Right lobe of liver (tissue), 6 donors: ENCODE measurements at places on chromosomes 5 and 9.

- DNase-seq: no peak
Observed at GRCh38 chr5:149063896-149064478, 1.1 kb upstream of the SH3TC2 start.

DNA sequence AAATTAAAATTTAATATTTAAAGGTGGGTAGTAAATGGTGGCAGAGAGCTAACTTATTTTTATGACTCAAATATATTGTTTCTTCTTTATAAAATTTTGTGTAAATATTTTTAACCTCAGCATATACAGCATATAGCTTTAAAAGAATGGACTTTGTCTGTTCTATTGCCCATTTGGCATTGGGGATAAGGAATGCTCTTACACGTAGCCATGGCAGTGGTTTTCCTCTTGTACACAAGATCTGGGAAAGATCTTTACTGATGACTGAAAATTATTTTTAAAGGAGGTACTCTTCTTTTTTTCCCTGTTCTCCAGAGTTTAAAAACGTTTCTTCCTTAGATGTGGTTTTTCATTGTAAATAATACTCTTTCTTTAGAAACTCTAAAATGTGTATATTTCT lies 75.0 kb downstream of the PBX3 start:
- no peak for DNase-seq

DNA sequence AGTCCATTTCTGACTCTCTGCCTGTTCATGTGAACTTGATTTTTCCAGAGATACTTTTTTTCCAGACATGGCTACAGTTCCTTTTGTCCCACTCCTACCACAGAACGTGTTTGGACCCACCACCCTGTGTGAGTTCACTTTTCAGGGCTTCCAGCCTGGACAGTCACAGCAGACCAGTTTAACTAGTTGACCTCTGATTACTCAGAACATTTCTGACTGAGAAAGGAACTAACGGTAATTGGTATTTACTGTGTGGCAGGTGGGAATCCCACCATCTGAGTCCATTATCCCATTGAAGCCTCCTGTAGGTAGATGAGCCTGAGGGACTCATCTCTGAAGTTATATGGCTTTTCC lies 210.1 kb downstream of the GOLPH3 start:
- DNase-seq: no peak

DNA sequence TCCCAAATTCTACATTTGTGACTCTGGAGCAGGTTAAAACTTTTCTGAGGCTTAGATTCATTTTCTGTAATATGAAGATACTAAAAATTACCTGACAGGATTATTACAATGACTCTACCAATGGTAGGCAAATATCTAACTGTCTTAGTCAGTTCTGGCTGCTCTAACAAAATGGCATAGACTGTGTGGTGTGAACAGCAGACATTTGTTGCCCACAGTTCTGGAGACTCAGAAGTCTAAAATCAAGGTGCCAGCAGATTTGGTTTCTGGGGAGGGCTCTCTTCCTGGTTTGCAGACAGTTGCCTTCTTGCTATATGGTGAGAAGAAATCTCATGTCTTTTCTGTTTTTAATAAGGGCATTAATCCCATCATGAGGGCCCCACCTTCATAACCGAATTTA lies 245.1 kb downstream of the MAST4 start:
- no peak for DNase-seq

DNA sequence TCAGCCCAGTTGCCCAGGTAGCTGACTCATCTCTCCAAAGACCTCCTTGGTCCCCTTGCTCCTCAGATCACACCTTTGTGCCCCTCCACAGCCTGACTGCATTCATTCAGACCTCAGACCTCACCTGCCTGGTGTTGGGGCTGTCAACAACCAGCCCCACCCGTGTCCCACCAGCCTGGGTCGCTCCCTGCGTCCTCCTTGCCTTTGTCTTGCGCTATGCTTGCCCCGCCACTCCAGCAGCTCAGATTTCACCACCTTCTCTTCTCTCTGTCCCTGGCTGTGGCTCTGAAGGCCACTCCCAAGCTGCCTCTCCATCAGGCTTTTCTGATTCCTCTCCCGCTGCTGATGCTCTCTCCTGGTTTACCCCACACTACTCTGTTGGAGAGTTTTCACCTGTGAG lies 103.5 kb downstream of the MVB12B start:
- no peak for DNase-seq

GRCh38 chr9:108333530-108333983 lies 522.2 kb downstream of the ACTL7B start:
- no peak for DNase-seq

GRCh38 chr5:101102506-101102905 lies 199.4 kb upstream of the ST8SIA4 start:
- DNase-seq: no peak

DNA sequence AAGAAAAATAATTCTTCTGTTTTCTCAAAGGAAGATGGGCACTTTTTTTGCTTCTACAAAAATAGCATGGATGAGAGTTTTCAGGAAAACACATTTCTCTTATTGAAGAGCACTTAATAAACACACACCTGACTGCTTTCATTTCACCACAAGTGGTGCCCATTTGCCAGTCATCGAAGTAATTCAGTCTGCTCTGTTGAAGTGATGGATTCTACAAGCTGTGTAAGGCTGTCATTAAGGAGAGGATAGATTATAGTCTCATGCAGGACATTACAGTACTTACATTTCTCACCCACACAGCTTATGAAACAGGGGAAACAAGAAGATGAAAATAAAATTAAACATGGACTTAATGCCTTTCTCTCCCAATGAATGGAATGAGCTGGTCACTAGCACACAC lies 165.2 kb downstream of the NR2F1-AS1 start:
- DNase-seq: no peak

DNA sequence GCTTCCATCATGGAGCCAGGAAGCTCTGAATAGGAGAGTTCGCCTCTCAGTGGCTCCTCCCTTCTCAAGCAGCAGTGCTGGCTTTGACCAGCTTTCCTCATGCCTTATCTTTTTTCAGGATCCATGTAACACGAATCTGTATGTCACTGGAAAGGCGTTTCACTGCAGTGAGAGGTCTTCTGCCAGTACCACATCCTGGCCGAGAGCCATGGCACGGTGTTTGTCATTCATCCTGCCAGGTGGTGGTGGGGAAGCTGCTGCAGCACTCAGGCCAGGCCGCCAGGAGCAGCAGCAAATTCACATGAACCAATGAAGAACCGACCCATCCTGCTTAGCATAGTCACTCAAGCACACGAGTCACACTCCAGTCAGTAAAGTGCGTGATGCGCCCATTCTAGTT lies 179.0 kb downstream of the FANCC start:
- DNase-seq: peak; percentile 85

- no peak for DNase-seq
Observed at GRCh38 chr9:79969393-79970145, 397.8 kb downstream of the TLE4 start.

- peak; percentile 94 for DNase-seq
Observed at GRCh38 chr5:1799602-1800471, at the start of gene MRPL36. Gene MRPL36, minus strand, starts transcription at chr5:1799837. Its CDS starts 902 bp downstream, at chr5:1798935.

- no peak for DNase-seq
Observed at GRCh38 chr9:89361816-89362646, 43.7 kb downstream of the SECISBP2 start.

- DNase-seq: no peak
Observed at GRCh38 chr5:137695651-137696428, 40.0 kb downstream of the KLHL3 start.

- no peak for DNase-seq
Observed at GRCh38 chr9:7613931-7614330, 185.6 kb downstream of the DMAC1 start.

GRCh38 chr9:71479621-71480020 lies 288.7 kb downstream of the CEMIP2 start:
- DNase-seq: no peak

DNA sequence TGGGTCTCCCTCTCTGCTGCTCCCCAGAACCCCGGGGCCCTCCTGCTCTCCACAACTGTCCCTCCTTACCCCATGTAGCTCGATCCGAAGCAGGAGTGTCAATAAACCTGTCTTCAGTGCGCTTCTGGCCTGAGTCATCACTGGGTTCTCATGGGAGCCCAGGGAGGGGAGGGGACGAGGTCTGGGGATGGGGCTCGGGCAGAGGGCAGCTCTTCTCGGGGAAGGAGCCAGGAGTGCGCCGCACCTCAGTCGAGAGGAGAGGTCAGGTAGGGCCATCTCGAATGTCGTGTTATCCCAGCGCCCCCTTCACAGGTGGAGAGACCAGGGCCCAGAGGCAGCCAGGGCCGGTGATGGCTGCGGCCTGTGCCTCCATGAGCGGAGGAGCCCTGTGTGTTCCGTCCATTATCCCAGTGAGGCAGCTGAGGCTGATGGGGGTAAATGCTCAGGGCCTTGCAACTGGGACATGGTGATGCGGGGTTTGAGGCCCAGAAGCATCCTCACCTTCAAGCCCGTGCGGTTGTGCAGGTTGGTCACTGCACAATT lies 52.1 kb downstream of the LRSAM1 start:
- no peak for DNase-seq

- DNase-seq: no peak
Observed at GRCh38 chr9:81648891-81649290, 40.5 kb downstream of the TLE1 start.

DNA sequence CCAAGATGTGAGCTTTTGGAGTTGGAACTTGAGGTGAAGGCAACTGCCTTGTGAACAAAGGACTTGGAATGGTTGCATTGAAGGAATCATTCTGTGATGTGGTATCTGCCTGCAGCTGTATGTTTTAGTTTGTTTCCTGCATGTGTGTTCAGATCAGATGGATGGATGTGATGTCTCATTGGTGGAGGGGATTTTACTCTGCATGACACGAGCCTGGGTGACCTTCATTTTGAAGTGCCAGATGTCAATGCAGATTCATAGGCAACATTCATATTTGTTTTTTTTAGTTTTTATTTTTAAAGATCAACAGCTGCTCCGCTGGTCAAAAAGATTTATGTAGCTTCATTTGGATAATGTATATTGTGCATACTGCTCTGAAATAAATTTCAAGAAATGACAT lies 13.5 kb downstream of the FBXL7 start:
- DNase-seq: no peak

DNA sequence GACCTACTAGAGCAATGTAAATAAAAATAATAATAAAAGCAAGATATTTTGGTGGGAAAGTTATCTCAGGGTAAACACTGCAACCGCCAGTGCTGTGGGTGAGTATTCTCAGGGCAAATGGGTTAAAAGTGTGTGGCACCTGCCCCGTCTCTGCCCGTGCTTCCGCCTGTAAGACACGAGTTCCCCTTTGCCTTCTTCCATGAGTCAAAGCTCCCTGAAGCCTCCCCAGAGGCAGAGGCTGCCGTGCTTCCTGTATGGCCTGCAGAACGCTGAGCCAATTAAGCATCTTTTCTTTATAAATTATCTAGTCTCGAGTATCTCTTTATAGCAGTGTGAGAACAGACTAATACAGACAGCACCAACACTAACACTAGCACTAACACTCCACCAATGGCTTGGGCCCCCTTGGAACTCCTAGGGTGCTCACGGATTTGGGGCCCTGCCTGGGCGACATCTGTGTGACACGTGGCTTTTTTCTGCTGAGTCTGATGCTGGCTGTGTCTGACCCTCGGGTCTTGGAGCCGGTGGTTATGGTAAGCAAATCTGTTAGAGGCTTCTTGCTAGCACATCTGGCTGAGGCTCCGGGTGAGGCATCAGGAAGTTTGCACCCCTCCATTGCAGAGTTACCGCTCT lies 10.6 kb downstream of the PLEKHG4B start:
- DNase-seq: no peak

DNA sequence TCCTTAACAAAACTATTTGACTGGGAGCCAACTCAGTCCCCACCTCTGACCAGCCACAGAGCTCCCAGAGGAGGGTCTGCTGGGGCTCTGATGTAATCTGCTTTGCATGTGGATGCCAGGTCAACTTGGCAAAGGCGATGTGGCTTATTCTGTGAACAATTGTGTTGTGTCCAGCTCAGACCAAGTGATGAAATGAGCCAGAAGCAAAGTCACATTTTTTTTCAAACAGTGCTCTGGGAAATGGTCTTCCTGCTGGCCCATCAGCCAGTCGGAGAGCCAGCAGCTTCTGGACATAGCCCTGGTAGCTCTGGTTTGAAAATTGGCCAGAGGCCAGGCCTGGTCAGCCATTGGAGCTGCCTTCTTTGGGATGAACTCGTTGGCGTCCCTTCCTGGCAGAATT lies 86.5 kb downstream of the ANGPTL2 start:
- DNase-seq: no peak

- DNase-seq: no peak
Observed at GRCh38 chr5:97097326-97098230, 44.8 kb downstream of the LIX1 start.

- DNase-seq: no peak
Observed at GRCh38 chr5:1493413-1493812, 30.3 kb downstream of the LPCAT1 start.

DNA sequence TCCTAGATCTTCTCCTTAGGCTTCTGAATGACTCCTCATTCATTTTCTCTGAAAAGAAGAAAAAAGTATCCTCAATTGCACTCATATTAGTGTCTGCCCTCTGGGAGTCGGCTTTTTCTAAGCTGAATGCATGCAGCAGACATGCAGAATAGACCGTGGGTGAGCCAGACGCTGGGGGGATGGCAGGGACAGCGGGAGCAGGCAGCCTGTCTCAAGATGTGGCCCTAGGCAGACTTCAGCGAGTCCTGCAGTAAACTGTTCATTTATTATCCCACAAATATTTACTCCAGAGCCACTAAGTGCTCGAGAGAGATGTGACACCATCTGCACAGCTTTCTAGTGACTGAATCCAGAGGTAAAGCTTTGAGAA lies 164.9 kb upstream of the RAI14 start:
- no peak for DNase-seq

GRCh38 chr9:119166096-119166495 lies 203.1 kb downstream of the BRINP1 start:
- DNase-seq: no peak

- DNase-seq: peak; percentile 94
Observed at GRCh38 chr9:706606-707459, 134.7 kb upstream of the DMRT1 start.

DNA sequence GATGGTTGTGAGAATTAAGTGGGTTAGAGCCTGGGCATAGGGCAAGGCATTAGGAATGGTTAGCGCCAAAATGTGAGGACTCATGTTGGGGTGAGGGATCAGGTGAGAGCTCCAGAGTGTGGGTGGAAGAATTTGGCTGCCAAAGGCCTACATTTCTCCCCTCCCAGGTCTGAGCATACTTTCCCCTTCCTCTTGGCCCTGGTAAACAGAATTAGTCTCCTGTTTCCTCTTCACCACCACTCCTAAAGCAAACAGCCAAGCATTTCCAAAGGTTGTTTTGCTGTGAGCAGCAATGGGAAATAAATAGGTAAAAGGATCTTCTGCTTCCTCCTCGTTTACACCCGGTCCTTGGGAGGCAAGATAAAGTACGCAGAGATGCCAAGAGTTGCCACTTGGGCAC lies 132.5 kb downstream of the ZSWIM6 start:
- DNase-seq: no peak
